ENCODE measurements at places on chromosomes 11 and 22. TPM values are rescaled to one million over a fixed set of nuclear protein-coding genes. Genes with fewer than 3 reads are reported as not detected.
A peak's percentile ranks its signal among the peaks of the same experiment; 100 is the strongest.

GRCh38 chr11:6656584-6656915 is 941 bp upstream of the DCHS1 start:
- no peak overlapping the region for H3K27ac ChIP-seq
- H3K27me3 ChIP-seq: peaks cover 15% of the 10 kb centered on the region
- DNase-seq: no peak
- H3K4me3 ChIP-seq: no peak overlapping the region
- no peaks in the 10 kb centered on the region for H3K36me3 ChIP-seq

DNA sequence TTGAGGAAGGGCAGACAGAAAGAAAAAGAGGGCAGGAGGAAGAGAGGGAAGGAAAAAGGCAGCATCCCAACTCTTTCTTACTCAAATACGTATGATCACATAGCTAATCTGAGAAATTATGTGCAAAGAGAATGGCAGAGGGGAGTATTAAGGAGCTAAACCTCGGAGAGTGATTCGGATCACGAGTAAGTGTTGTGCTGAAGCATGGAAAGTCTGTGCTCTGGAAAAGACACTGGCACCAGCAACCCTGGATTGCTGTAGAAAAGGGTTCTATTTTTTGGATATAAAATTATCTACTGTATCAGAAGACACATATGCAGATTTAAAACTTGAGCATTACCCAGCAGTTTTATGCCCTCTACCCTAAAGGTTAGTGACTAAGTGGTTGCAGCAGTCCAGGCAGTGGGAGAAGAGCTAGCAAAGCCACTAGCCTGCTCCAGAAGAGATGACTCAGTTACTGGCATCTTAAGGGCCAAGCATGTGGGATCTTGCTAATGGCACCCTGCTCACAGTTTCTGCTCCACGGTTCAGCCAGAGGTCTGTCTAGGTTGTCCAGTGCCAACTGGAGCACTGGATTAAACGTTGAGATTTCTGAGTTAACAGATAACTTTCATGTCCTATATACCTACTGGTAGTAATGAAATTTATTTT is 151.7 kb downstream of the SWAP70 start:
- H3K4me3 ChIP-seq: no peak overlapping the region
- H3K36me3 ChIP-seq: peaks cover 12% of the 10 kb centered on the region
- no peaks in the 10 kb centered on the region for H3K27me3 ChIP-seq
- H3K4me1 ChIP-seq: peaks cover 5% of the 10 kb centered on the region

Gene SPI1
- not detected for total RNA-seq

DNA sequence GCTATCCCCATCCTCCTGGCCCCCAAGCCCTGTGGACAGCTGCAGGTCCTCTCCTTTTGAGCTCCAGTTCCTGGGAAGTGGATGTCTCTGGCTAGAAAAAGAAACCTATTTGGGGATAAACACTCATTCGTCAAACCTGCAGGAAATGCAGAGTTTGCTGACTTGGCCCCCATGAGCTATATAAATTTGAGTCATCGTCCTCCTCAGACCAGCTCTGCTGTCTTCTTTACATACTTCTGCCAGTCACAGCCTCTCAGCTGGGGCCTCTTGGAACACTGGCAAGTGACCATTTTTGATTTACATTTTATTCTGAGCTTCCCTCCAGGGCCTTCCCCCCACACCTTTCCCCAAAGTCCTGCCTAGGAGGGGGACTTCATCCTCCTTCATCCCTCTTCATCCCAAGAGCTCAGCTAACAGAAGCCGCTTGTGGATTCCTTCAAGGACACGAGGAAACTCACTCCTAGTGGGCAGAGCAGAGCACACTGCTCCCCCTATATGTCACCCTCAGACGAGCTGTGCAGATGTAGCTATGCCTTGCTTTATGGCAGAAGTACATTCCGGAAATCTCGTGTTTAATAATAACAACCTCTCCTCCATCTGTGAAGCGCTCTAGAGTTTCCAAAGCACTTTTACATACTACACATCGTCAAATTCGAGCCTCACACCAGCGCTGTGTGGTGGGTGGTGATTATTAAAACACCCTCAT is 131.8 kb downstream of the FEZ1 start:
- peaks cover 8% of the 10 kb centered on the region for H3K4me1 ChIP-seq
- H3K4me3 ChIP-seq: no peak overlapping the region
- H3K36me3 ChIP-seq: no peaks in the 10 kb centered on the region
- peak overlapping the region; percentile 52 for H3K27ac ChIP-seq

DNA sequence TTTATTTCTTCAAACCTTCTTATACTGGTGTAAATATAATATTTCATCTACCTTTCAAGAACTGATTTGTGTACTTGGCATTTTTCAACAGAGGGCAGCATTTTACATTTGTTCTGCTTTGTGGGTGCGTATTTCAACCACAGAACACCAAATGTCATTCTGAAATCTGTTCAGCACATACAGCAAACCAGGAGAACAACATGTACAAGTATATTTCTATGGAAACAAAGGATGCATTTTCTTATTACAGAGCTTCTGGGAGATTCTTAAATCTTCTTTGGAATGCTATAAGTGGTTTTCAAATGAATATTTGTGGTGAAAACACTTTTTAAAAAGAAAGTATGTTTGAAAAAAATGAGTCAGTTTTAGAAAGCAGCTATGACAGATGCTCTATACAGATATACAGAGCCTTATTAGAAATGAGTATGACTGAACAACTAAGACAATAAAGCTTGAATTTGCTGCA is 946.0 kb downstream of the FAM181B start:
- no peak for DNase-seq
- no peaks in the 10 kb centered on the region for H3K4me1 ChIP-seq
- H3K4me3 ChIP-seq: no peak overlapping the region
- no peak overlapping the region for H3K27ac ChIP-seq
- no peaks in the 10 kb centered on the region for H3K27me3 ChIP-seq
- no peaks in the 10 kb centered on the region for H3K36me3 ChIP-seq

Gene ADSL
- 229 TPM for total RNA-seq

GRCh38 chr11:44605965-44606364 is 40.5 kb downstream of the CD82 start:
- H3K27ac ChIP-seq: no peak overlapping the region
- peaks cover 15% of the 10 kb centered on the region for H3K36me3 ChIP-seq
- DNase-seq: no peak
- H3K4me3 ChIP-seq: no peak overlapping the region
- no peaks in the 10 kb centered on the region for H3K27me3 ChIP-seq

DNA sequence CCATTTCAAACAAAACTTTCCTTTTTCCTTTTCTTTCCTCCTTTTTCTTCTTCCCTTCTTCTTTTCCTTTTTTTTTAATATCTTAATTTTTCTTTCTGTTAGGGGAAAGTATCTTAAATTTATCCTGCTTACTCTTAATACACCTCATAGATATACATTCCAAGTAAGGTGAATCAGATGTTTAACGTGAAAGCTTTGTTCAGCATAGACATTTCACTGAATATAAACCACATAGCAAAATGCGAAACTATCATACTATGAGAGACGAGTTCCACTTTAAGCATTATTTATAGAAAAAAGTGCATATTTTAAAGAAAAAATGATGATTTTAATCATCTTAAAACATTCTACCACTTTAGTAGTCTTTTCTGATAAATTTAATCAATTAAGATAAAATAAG is 137.8 kb upstream of the MTMR2 start:
- no peak for DNase-seq
- H3K4me3 ChIP-seq: no peak overlapping the region
- no peak overlapping the region for H3K27ac ChIP-seq
- peaks cover 19% of the 10 kb centered on the region for H3K4me1 ChIP-seq
- no peaks in the 10 kb centered on the region for H3K27me3 ChIP-seq
- no peaks in the 10 kb centered on the region for H3K36me3 ChIP-seq

Gene FAM181B
- not detected for total RNA-seq

DNA sequence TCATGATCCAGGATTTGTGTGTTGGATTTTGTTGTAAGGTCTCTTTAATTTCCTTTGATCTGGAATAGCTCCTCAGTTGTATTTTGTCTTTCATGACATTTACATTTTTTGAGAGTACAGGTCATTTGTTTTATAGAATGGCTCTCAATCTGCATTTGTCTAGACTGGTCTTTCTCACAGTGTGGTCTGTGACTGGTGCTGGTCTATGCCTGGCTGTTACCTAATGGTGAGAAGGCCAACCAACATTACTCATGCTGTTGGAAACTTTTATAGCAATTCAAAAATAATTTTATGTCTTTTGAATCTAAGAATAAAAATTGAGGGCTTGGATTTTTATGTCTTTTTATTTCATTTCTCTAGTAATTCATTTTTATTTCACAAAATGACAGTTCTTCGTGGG is 3.9 kb upstream of the NCR3LG1 start:
- H3K27me3 ChIP-seq: no peaks in the 10 kb centered on the region
- no peaks in the 10 kb centered on the region for H3K36me3 ChIP-seq
- H3K27ac ChIP-seq: no peak overlapping the region
- no peak for DNase-seq
- no peak overlapping the region for H3K4me3 ChIP-seq
- no peaks in the 10 kb centered on the region for H3K4me1 ChIP-seq

DNA sequence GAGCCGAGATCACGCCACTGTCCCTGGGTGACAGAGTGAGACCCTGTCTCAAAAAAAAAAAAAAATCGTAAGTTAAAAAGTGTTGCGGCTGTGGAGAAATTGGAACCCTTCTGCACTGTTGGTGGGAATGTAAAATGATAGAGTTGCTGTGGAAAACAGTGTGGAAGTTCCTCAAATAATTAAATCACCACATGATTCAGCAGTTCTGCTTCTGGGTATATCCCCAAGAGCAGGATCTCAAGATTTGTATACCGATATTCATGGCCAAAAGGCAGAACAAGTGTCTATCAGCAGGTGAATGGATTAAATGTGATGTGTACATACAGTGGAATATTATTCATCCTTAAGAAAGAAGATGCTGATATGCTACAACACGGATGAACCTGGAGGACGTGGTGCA is 3.8 kb downstream of the SELENOO start:
- H3K36me3 ChIP-seq: peaks cover 24% of the 10 kb centered on the region
- H3K27ac ChIP-seq: no peak overlapping the region
- no peaks in the 10 kb centered on the region for H3K27me3 ChIP-seq
- peaks cover 4% of the 10 kb centered on the region for H3K4me1 ChIP-seq
- no peak for DNase-seq

- H3K36me3 ChIP-seq: no peaks in the 10 kb centered on the region
- H3K4me1 ChIP-seq: peaks cover 9% of the 10 kb centered on the region
- H3K27ac ChIP-seq: no peak overlapping the region
- H3K27me3 ChIP-seq: no peaks in the 10 kb centered on the region
- DNase-seq: no peak
- no peak overlapping the region for H3K4me3 ChIP-seq
These were observed 297.7 kb downstream of the CTTN start for GRCh38 chr11:70696076-70696475.

- H3K36me3 ChIP-seq: peaks cover 28% of the 10 kb centered on the region
- H3K27me3 ChIP-seq: no peaks in the 10 kb centered on the region
- no peak for DNase-seq
These were observed 1.2 kb downstream of the ROM1 start for GRCh38 chr11:62614275-62614674.

DNA sequence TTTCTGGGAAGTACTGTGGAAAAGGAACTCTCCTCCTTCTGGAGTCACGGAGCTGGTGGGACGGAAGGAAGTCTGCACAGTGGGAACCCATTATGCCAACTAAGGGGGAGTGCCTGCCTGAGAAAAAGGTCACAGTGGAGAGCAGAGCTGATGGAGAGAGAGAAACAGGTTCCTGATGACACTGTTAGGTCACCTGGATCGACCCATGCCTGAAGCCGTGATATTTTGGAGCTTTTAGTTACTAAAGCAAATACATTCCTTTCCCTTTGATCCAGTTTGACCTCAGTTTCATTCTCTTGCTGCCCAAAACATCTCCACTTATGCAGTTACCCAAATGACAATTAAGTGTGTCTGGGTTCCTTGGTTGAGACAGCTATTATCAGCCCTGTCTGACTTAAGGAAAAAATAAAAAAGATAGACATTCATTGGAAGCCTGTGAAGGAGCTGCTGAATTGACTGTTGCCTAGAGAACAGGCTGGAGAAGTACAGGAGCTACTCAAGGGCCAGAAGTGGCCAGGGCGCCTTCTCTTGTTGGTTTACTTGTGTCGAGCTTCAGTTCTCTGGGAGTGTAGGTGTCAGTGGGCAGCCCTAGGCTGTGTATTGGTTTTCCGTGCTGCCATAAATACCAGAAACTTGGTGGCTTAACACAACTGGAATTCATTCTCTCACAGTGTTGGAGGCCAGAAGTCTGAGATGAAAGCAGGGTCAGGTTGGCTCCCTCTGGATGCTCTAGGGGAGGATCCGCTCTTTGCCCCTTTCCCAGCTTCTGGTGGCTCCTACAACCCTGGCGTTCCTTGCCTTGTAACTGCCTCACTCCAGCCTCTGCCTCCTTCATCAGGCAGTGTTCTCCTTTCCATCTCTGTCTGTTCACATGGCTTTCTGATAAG is 13.6 kb downstream of the MRGPRD start:
- no peaks in the 10 kb centered on the region for H3K4me1 ChIP-seq
- no peak for DNase-seq
- no peak overlapping the region for H3K27ac ChIP-seq
- H3K27me3 ChIP-seq: peaks cover 50% of the 10 kb centered on the region
- no peaks in the 10 kb centered on the region for H3K36me3 ChIP-seq

DNA sequence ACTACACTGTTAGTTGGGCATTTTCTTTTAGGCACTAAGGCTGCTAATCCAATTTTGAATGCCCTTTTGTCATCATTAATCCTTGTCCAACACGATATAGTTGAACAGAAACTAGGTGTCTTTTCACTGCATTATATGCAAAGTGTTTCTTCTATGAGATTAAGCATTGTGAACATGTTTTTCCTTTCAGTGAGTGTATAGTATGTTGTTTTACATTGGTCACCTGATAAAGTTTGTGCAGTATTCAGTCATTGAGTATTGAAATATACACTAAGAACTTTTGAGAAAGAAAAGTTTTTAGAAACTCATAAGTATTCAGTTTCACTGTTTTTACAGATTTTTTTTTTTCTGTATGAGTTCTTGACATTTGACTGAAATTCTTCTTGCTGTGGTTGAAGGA is 59.0 kb downstream of the ZC3H12C start:
- no peaks in the 10 kb centered on the region for H3K36me3 ChIP-seq
- no peak for DNase-seq
- no peak overlapping the region for H3K4me3 ChIP-seq
- H3K27ac ChIP-seq: no peak overlapping the region
- H3K4me1 ChIP-seq: peaks cover 7% of the 10 kb centered on the region

- no peaks in the 10 kb centered on the region for H3K36me3 ChIP-seq
- H3K27ac ChIP-seq: no peak overlapping the region
- H3K4me1 ChIP-seq: peaks cover 4% of the 10 kb centered on the region
- H3K4me3 ChIP-seq: no peak overlapping the region
These were observed 29.8 kb upstream of the SCGB1A1 start for GRCh38 chr11:62388999-62389398.

Gene MGAT3
- total RNA-seq: 0.28 TPM

GRCh38 chr11:78949976-78950690 is 375.5 kb upstream of the NARS2 start:
- DNase-seq: no peak
- H3K27ac ChIP-seq: no peak overlapping the region
- H3K4me1 ChIP-seq: peaks cover 5% of the 10 kb centered on the region
- no peak overlapping the region for H3K4me3 ChIP-seq
- H3K27me3 ChIP-seq: no peaks in the 10 kb centered on the region

Measured in IMR-90 (cell line).